Aorta (tissue), 5 donors: ENCODE measurements at places on chromosomes 5 and 9. TPM values are rescaled to one million over a fixed set of nuclear protein-coding genes. Genes with fewer than 3 reads are reported as not detected.

DNA sequence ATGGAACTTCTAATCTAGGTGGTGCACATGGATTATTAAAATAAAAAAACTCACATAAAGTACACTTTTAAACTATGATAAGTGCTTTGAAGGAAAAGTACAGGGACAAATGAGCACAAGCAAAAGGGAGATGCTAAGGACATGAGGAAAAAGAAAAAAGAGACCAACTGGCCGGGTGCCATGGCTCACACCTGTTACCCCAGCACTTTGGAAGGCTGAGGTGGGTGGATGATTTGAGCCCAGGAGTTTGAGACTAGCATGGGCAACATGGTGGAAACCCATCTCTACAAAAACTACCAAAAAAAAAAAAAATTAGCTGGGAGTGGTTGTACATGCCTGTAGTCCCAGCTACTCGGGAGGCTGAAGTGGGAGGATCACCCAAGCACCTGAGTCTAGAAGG is 67.1 kb downstream of the SH3TC2 start:
- H3K27me3 ChIP-seq = no peaks in the 10 kb centered on the region
- no peak overlapping the region for H3K4me3 ChIP-seq
- no peaks in the 10 kb centered on the region for H3K36me3 ChIP-seq
- DNase-seq = no peak

- DNase-seq = no peak
- H3K36me3 ChIP-seq = no peaks in the 10 kb centered on the region
- H3K4me3 ChIP-seq = no peak overlapping the region
- no peaks in the 10 kb centered on the region for H3K27me3 ChIP-seq
These were observed 10.7 kb downstream of the GAPT start for GRCh38 chr5:58501778-58502417.

Gene ZNF608
- total RNA-seq = 8.5 TPM

Gene IGIP
- total RNA-seq = 26.5 TPM

Gene LHX3
- not detected for total RNA-seq
